ENCODE measurements at places on chromosomes 12 and 14.
A peak's percentile ranks its signal among the peaks of the same experiment; 100 is the strongest.

GRCh38 chr14:81811705-81812269 lies 278.1 kb upstream of the SEL1L start:
- no peak for DNase-seq

- DNase-seq: no peak
Measured at GRCh38 chr14:91380123-91380522, 37.5 kb downstream of the CCDC88C start.

DNA sequence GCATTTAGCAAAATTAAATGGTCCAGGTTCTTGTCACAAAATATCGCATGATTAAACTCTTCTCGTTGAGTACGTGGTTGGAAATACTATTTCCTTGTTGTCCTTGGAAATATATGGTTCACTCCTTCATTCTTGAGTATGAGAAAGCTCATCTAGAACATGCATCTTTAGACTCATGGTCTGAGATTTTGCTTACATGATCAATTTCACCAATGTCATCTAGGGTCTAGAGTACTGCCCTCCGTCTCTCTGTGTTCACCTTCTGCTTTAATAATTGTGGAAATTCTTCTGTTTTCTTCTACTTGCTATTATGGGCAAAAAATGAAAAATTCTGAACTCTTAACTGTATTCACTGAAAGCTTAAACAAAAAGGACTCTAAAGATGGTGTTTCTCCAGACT lies 25.9 kb downstream of the MBIP start:
- no peak for DNase-seq

DNA sequence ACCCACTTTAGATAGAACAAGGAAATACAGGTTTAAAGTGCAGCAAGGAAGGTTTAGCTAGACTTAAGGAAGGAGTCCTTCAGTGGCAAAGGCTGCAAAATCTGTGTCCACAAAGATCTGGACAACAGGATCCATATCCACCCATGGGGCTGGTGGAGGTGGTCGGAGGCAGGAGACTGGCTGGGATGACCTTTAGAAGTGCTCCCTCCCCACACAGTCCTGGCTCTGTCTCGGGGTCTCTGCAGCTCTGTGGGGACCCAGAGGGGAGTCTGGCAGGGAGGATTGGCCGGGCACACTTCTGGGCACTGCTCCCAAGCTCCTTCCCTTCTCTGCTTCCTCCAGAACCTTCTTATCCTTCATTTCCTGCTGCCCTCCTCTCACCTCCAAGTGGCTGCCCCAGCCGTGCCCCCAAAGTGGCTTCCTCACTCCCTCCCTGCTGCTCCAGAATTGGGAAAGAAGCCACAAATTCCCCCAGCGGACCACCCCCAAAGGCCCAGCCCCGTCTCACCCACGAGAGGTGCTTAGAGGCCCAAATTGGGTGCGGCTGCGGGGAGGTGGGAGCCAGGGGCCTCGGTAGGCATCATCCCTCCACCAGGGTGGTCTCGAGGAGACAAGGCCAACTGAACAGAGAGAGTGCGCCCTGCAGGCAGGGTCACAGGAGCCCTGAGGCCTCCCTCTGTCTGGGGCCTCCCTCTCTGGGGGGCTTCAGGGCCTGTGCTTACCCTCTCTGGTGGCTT lies 21.9 kb upstream of the PGF start:
- no peak for DNase-seq

DNA sequence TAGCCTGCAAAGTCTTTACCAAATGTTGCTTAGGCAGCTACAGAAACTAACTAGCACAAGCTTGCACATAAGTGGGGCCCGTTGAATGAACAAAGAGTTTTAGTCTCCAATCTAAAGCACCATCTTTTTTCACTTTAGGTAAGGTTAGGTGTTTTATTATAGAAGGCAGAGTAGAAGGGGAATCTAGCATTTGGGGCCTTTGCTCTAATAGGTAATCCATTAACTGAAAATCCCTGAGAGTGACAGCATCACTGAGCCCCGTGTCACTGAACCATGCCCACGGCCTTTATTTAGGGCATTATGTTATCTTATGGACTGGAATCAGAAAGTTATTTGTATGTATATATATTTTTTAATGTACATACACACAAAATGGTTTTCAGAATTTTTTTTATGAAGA lies 25.1 kb downstream of the CPNE8 start:
- DNase-seq: no peak

DNA sequence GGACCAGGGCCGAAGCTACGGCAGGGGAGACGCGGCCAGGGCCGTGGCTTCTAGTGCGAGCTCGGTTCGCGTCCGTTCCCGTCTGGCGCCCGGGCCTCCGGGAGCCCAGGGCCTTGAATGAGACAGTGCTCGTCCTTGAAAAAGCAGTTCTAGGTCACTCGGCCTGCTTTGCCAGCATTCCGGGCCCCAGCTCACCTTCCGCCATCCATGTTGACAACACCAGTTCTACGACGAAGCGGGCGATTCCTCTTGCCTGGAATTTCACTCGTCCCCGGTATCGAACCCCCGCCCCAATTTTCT lies 4.5 kb downstream of the OR10AD1 start:
- DNase-seq: no peak

GRCh38 chr14:99506276-99506675 lies 25.1 kb downstream of the CCNK start:
- no peak for DNase-seq

- DNase-seq: no peak
Measured at GRCh38 chr12:49584591-49584990, 16.6 kb upstream of the MCRS1 start.

DNA sequence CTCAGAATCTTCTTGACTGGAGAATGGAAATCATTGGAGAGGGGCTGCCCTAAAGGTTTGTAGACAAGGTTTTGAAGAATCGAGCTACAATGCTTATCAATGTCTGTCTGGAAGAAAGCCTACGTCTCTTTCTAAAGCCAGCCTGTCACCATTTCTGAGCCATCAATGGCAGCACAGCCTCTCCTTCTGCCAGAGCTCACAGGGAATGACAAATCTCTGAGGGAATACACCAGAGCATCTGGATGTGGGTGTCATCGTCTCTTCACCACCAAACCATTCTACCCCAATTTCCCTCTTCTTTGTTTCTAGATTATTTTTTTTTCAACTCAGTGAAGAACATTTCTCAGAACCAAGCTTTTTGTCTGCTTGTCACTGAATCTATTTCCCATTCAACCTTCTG lies 349.7 kb downstream of the EMP1 start:
- no peak for DNase-seq

GRCh38 chr14:35826952-35827416 lies 846 bp downstream of the BRMS1L start:
- DNase-seq: no peak

GRCh38 chr12:116525418-116526001 lies 33.7 kb upstream of the MAP1LC3B2 start:
- no peak for DNase-seq

DNA sequence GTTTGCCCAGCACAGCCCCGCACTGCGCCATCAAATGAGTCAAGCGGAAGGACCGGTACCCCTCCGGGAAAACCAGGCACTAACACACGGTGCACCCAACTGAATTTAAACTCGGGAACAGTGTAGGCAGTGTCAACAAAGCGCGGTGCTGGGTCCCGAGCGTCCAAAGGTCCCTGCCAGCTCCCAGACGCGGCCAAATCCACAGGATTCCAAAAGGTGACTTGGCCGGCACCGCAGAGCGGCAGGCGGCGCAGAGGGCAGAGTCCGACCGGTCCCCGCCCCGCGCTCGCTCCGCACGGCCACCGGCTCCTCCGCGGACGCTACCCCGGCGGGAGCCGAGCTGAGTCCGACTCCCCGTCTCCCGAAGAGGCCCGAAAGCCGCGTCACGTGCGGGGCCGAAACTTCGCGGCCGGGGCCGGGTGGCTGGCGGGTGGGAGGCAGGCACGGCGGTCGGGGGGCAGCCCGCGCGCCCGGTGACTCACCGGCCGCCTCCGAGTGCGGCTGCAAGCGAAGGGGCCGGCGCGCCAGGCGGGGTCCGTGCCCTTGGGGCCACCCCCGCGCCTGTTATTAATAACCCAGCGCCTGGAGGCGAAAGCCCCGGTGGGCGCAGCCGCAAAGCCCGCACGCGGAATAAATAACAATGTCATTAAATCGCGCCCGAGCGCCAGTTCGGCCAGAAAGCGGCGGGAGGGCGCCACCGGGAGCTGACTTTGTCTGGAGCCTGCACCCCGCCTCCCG lies 863 bp downstream of the DENND5B start:
- DNase-seq: peak; percentile 4

DNA sequence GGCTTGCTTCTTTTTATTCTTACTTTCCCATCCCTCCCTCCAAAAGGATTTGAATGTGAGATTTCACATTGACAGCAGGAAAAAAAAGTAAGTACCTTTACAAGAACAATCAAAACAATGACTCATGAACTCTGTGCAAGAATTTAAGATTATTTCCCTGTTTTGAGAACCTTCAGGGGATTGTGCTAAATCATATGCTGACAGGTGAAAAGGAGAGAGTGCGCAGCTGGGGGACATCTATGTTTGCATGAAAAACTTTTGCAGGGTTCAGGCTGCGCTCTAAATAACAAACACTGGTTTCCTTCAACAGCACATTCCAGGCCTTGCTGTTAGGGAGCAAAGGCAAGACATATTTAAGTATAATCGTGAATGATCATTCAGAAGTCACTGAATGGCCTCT lies 27.3 kb downstream of the RERG start:
- DNase-seq: no peak

GRCh38 chr14:40899435-40899834 lies 707.2 kb upstream of the LRFN5 start:
- no peak for DNase-seq

DNA sequence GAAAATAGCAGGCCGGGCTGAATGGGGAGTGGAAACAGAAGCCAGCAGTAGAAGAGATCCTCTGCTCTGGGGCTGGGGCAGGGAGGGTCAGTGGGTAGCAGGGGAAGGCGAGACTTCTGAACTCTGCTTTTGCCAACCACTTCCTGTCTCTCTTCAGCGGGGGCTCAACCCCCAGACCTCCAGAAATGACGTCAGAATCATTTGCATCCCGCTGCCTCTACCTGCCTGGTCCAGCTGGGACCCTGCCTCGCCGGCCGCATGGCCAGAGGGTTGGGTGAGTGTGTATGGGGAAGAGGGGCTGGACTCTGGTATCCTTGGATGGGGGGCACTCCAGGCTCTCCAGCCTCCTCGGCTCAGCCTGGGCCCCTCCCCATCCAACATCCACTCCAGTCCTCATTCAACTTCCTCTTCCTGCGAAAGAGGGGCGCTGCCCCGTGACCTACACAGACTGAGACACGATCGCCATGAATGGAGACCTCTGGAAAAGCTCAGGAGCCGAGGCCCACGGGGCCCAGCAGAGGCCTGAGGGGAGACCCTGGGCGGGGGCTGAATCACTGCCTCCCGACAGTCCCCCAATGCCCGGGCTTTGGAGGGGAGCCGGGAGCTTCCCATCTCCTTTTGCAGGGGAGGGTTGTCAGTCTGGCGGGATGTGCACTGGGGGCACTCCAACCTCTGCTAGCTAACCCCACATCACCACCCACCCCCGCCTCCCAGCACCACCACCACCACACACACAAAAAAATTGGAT lies 458 bp upstream of the HOXC4 start:
- DNase-seq: no peak

DNA sequence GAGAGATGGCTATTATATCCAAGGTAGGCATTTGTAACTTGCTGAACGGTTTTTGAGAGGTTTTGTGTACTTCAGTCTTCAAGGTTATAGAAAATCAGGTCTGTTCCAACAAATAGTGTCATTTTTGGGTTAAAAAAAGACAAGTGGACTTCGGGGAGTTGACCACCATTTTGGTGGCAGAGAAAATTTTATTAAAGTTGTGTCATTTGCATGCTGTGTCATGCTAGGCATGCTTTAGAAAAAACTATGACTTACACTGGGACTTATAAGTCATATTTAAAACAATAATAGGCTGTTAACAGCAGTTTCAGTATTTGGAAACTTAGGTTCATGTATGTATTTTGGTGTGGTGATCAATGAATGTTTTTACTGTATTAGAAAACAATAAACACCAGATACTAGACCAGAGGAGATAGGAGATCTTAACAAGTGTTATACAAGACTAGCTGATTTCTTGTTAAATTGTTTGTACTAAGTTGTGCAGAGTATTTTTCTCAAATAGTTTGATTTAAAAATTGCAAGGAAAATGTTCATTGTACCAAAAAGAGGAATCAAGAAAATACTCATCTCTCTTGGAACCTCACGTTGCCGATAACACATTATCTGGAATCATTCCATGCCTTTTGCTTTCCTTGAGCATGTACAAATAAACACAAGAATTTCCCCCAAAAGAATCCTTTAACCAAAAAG lies 1.4 kb downstream of the RAN start:
- no peak for DNase-seq

- DNase-seq: no peak
Measured at GRCh38 chr12:8629486-8630033, 16.9 kb upstream of the AICDA start.

DNA sequence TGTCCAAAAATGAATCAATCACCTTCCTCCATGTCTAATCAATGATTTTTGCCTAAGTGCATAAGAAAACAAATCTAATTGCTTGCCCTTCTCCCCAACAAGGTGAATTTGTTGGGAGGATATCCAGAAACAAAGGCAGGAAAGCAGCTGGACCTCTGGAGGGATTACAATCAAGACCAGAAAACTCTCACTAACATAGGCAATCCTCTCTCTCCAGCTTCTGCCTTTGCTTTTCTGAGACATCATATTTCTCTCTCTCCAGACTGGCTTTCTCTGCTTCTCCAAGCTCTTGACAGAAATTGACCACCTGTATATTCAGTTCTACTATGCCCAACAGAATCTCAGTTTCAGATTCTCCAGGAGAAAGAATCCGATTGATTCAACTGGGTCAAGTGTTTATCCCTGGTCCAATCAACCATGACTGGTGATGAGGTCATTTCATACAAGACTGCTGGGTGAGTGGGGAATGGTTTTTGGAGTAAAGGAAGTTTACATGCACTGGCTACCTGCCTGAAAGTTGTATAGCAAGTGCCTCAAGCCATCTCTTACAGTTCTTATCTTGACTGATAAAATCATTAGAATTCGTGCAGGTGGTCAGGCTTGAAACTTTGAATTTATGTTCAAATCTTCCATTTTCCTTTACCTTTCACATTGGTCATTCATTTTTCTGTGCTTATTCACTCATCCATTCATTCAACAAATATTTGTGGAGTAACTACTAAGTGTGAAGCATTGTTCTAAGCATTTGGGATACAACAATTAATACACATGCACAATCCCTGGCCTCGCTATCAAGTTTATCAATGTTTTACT lies 22.2 kb upstream of the CFAP54 start:
- DNase-seq: no peak

Data from stimulated activated CD8-positive, alpha-beta memory T cell treated with anti-CD3 and anti-CD28 coated beads, Interleukin-7, amount 100 ng/mL, for 24 hours (primary cell).